Peyer's patch (tissue), 4 donors: ENCODE measurements at places on chromosomes 2 and 18.

DNA sequence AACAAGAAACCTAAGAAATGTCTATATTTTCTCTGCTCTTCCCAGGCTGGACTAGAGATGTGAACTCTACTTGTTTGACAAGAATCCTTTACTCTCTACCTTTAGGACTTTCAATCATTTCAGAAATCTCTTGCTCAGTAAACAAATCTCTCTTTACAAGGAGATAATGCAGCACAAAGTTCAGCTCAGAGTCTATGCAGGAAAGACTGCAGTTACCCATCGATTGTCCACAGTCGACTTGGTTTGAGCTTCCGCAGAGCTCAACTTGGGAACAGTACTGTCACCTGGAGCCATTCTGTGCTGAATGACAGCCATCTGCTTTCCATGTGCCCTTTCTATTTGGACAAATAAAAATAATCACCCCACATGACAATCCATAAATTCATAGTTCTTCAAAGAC, 259.7 kb upstream of the STON1 start:
- DNase-seq = no peak

DNA sequence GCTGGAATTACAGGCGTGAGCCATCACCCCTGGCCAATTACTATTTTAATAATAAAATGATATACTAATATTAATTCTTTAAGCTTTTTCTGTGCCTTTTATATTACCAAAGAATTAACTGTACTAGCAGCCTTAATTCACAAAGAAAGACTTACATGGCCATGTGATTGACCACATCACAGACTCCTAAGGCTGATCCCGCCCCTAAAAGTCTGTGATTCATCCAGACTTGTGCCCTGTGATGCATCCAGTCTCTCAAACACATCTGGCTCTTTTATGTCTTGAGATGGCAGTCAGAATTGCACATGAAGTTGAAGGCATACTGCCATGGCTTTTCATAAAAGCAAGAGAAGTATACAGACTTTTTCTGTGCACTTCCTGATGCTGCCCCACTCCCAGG, 91.7 kb downstream of the DTNA start:
- no peak for DNase-seq

GRCh38 chr2:55842046-55842445, 81.5 kb downstream of the EFEMP1 start:
- no peak for DNase-seq

DNA sequence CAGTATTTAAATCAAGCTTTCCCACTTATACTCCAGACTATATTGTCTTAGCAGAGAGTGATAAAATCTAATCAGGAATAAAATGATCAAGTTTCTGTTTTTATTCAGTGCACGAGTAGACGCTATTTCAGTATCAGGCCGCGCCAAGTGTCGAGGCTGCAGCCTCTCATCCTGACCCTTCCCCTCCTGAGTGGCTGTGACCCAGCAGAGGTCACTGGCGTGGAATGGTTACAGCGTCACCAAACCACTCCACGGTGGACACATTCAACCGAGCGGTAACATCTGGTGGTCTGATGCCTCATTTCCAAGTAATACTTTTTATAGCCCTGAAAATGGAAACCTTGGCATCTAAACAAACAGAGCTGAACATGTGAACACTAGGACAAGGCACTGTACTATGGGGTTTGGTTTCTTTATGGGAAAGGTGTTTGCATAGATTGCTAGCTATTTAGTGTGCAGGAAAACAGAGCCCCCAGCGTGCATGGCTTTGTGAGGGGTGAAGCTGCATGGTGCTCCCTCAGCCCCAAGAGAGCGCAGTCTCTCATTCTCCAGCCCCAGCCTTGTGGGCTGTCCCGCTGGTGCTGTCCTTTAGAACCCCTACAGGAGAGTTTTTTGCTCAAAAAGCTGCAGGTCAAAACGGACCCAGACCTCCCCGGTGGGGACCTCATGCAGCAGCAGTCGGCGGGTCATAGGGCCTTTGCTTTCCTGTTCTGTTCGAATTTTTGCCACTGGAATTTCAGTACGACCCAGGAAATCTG, 28.4 kb downstream of the FAM228A start:
- no peak for DNase-seq

GRCh38 chr2:144402251-144402650, 117.7 kb downstream of the ZEB2 start:
- no peak for DNase-seq

GRCh38 chr2:239402666-239403065, 1.8 kb upstream of the HDAC4 start:
- DNase-seq = no peak
